ENCODE measurements at places on chromosomes 7 and 10. TPM values are rescaled to one million over a fixed set of nuclear protein-coding genes. Genes with fewer than 3 reads are reported as not detected.

- DNase-seq = no peak
Measured at GRCh38 chr7:39517240-39517639, 49.0 kb upstream of the YAE1 start.

The NKX2-3 gene
- 6.2 TPM for total RNA-seq

The TBX20 gene
- not detected for total RNA-seq

- DNase-seq = no peak
Measured at GRCh38 chr10:116105264-116105663, 167.7 kb downstream of the GFRA1 start.

DNA sequence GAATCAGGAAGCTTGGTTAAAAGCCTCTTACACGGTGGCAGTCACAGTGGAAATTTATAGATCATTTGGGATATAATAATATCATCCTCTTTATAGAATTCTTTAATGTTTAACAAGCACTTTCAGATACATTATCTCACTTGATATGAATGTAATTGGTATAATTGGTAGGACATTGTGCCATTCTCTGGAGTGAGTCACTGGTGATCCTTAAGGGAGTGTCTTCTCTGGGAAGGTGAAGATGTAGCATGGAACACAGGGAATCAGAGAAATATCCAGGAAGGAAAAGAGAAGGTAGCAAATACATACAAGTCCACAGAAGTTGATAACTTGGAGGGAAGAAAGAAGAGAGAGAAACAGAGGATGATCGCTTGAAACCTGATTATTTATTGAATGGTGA lies 9.8 kb downstream of the PTPRZ1 start:
- DNase-seq = no peak

The CLDN12 gene
- 26.9 TPM for total RNA-seq

GRCh38 chr7:80781146-80781545 lies 137.7 kb downstream of the SEMA3C start:
- DNase-seq = no peak

GRCh38 chr7:41688012-41688625 lies 14.8 kb downstream of the INHBA start:
- DNase-seq = no peak

Measured in tongue (tissue), 3 donors.